Activated naive CD8-positive, alpha-beta T cell treated with anti-CD3 and anti-CD28 coated beads, Interleukin-2, amount 50 U/mL, for 16 hours (primary cell): ENCODE measurements at places on chromosomes 2 and 18.

GRCh38 chr2:7096726-7097352 lies 179.6 kb downstream of the RNF144A start:
- DNase-seq, result no peak

- DNase-seq, result no peak
Observed at GRCh38 chr2:182049372-182050148, 63.9 kb downstream of the PPP1R1C start.

- no peak for DNase-seq
Observed at GRCh38 chr18:58868440-58868839, 3.8 kb downstream of the ZNF532 start.

DNA sequence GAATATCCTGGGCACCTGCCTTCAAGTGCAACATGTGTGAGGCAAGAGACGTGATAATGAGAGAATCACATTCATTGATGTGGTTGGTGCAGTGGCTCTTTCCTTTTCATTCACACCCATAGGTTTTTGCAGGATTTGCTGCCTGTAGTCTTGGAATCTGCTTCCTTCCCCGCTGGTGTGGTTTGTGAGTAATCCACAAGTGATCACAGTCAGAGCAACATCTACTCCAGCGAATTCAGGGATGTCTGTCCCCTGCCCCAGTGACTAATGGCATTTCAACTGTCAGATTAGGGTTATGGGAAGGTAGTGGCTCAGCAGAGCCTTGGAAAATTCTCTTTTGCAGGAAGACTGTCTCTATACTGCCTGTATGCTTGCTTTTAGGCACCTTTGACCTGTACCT lies 225.5 kb upstream of the RBMS1 start:
- DNase-seq, result no peak

DNA sequence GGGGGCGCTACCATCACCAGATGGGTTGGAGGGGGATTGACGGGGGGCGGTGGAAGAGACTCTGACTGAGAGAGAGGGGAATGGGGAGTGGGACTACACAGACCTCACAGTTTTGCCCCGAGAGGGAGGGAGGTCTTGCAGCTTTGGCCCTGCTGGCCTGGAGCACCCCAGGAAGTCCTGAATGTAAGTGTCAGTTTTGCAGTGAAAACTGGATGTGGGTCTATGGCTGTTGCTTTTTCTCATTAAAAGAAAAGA lies 2.4 kb downstream of the TCF7L1 start:
- DNase-seq, result no peak

DNA sequence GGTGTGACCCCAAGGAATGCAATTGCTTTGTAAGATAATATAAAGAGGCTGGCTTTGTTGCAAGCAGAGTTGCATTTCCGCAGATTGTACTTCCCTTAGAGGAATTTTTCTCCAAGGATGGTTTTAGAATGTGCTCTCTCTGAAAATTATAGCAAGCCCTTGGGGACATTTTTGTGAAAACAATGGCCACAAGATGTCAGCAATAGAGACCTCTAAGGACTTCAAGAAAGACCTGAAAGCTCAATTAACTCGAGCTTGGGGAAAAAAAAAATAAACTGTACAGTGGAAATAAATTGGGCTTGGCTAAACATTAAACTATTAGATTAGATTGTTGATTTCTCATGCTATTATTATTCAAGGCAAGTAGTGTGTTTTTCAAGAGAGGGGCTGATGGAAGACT lies 81.3 kb upstream of the KYNU start:
- no peak for DNase-seq

GRCh38 chr2:2839393-2839781 lies 508.3 kb upstream of the MYT1L start:
- DNase-seq, result no peak

DNA sequence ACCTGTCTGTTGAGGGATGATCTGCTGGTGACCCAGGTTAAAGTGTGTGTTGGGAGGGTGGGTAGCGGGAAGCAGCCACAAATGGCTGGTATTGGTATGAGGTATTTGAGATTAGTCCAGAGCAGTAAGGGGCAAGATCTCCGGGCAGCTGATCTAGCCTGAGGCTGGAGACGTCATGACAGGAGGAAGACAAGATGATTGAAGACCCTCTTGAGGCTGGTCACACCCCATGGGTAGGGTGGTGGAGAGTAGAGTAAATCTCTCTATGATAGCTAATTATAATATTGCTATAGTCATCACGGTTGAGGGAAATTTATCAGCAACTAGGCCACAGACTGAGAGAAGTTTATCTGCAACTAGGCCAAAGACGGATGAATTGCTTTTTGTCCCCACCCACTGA lies 128.5 kb downstream of the CDCA7 start:
- no peak for DNase-seq

GRCh38 chr18:57008001-57008686 lies 138.7 kb upstream of the BOD1L2 start:
- no peak for DNase-seq

- DNase-seq, result no peak
Observed at GRCh38 chr2:217195658-217196446, 336.0 kb upstream of the TNP1 start.

- no peak for DNase-seq
Observed at GRCh38 chr18:77157312-77157711, 24.7 kb upstream of the MBP start.

- no peak for DNase-seq
Observed at GRCh38 chr2:164479460-164479859, 141.8 kb downstream of the GRB14 start.

GRCh38 chr2:113240915-113241911 lies 37.5 kb downstream of the PAX8 start:
- DNase-seq, result no peak

- no peak for DNase-seq
Observed at GRCh38 chr2:202121532-202122162, 48.6 kb downstream of the KIAA2012 start.

DNA sequence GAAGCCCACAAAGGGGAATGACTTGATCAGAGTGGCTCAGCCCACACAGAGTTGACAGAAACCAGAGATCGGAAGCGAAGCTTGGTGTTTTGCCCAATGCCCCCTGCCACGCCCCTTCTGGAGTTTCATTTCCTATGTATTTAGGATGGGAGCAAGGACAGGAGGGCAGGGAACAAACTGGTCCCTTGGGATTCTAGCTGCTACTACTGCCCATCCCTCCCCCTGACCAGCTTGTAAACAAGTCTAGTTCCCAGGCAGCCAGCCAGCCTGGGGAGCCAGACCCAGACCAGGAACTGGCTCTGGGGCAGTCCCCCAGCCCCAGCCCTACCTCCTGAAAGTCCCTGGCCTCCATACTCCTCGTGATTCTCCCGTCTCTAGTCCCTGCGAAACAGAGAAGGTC lies 8.3 kb downstream of the WNT6 start:
- no peak for DNase-seq

DNA sequence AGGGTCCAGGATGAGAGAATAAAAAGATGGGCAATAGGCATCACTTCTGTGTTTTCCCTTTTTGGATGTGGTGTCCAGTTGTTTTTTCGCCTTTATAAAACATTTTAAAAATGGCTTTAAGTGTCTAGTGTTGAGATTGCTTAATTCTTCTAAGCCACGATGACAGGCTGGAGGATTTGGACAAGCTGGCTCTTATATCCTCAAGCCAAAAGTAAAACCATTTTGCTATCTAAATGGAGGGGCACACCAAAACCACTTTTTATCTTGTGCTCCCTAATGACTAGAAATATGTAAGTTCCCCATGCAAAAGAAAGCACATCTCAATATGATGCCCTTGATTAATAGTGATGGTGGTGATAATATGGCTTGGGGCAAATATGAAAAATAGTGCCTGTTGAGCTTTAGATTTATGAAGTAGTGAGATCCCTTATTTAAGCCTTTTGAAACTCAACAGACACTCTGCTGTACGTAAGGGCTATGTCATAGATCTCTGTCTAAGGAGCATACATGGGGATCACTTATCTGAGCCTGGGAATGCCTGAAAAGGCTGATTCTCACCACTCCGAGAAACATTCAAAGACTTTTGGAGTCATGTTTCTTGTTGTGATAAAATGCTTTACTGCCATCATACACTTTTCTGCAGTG lies 185.5 kb downstream of the KCNS3 start:
- no peak for DNase-seq

DNA sequence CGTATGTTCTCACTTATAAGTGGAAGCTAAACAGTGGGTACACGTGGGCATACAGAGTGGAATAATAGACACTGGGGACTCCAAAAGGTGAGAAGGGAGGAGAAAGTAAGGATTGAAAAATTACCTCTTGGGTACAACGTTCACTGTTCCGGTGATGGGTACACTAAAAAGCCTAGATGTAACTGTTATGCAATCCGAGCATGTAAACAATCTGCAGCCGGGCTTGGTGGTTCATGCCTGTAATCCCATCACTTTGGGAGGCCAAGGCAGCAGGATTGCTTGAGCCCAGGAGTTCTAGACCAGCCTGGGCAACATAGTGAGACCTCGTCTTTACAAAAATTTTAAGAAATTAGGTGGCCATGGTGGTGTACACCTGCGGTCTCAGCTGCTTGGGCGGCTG lies 33.1 kb upstream of the TTR start:
- DNase-seq, result no peak

GRCh38 chr2:138066841-138067240 lies 102.6 kb downstream of the HNMT start:
- DNase-seq, result no peak

DNA sequence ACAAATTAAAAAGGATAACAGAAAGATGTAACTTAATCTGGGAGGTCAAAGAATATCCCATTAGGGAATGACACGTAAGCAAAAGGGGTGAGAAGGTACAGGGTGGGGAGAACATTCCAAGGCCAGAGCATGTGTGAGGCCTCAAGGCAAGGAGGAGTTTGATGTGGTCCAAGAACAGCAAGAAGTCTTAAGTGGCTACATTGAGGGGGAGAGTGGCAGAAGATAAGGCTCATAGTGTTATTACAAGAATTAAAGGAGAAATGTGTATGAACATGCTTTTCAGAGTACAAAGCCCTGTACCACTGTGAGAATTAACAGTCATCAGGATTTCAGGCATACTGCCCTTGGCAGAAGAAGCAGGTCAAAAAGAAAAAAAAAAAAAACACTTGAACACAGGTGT lies 174.4 kb upstream of the ERBB4 start:
- DNase-seq, result no peak

GRCh38 chr2:163878718-163879117 lies 142.9 kb upstream of the FIGN start:
- DNase-seq, result no peak

DNA sequence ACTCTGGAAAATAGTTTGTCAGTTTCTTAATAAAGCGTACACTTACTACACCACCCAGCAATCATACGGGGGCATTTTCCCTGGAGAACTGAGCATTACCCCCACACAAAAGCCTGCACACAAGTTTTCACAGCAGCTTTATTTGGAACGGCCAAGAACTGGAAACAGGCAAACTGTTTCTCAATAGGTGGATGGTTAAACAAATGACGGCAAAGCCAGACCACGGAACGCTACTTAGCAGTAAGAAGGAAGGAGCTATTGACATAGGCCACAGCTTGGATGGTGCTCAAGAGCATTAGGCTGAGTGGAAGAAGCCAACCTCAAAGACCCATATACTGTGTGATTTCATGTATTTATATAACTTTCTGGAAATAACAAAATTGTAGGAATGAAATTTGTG lies 9.0 kb downstream of the MALL start:
- no peak for DNase-seq

GRCh38 chr18:44227501-44227900 lies 453.2 kb upstream of the SETBP1 start:
- no peak for DNase-seq

DNA sequence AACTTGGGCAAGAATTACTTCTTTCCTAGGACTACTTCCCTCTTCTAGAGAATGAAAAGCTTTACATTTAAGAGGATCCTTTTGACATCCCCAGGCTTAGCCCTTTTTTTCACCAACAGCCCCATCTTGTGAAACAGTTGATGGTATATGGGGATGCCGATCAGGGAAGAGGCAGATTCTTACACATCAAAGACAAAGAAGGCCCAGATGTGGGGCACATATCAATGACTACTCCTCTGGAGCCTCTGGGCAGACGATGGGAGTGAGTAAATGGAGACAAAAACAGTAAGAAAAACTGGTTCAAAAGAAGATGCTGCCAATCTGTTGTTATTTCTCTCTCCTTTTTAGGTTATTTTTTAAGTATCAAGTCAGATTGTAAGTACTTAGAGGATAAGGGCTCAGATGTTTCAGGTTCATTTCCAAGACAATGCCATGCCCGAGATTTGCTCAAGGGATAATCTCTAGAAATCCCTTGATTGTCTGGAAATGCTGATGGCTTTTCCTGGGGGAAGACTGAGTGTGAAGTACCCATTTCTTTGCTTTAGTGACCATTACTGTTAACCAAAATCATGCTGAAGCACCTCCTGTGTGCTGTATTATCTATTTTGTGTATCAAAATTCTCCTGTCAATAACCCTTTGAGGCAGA lies 117.5 kb downstream of the EPHA4 start:
- no peak for DNase-seq

DNA sequence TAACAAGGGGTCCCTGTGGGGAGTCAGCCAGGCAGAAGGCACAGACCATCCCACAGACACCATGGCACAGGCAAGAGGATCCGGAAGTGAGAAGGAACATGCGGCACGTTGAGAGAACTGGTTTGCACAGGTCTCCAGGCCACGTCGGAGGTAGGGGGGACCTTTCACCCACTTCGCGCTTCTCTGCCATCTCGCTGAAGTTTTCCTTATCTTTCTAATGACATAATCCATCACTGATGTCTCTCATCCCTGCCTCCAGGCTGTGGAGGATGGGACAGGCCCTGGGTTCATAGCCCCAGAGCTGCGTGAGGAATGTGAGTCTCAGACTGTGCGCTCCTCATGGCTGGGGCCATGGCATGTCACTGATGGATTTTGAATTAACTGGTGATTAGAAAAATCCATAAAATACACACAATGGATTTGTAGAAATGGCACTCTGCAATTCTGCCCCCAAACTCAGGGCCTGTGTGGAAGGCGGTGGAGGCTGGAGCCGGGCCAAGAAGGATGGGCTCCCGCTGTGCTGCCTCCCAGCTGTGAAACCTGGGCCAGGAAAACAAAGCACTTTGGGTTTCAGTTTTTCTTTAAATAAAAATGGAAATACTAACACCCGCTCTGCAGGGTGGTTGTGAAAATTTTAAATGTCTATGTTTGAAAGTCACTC lies 113.3 kb upstream of the ALKAL2 start:
- no peak for DNase-seq

DNA sequence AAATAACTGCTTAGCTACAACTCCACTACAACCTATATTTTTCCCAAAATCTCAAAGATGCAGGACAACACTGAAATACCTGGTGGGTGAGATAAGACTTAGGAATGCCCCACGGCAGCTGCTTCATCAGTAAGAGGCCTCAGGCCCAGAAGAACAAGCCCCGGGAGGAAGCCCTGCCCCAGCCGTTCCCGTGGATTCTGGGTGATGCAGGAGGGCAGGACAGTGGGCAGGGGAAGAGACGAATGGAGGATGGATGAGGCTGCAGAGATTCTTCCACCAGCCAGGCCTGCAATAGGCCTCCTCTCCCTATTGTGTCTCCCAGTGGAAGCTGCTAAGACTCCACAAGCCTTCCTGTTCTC lies 197.9 kb upstream of the HDAC4 start:
- DNase-seq, result no peak

- no peak for DNase-seq
Observed at GRCh38 chr2:47003641-47004427, 88.2 kb upstream of the MCFD2 start.

GRCh38 chr2:70748002-70748784 lies 19.8 kb downstream of the ADD2 start:
- no peak for DNase-seq

- DNase-seq, result no peak
Observed at GRCh38 chr2:222452422-222452950, 28.1 kb downstream of the SGPP2 start.
